ENCODE measurements at places on chromosomes 16 and 17.

DNA sequence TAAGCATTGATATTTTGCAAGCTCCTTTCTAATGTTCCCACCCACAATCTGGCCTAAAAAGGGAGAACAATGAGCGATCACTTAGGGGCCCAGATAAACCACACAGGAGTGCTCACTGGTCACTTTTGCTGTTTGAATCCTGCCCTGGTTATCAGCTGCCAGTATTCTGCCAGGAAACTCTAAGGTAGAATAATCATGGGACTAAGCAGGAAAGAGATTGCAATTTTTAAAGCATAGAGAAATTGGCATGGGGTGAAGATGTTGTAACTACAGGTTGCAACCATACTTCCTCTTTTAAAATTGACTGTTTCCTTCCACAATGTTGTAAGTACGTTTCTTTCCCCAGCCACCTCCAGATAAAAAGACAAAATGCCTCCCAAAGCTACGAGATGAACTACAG lies 251.2 kb upstream of the CDH11 start:
- DNase-seq = no peak

- DNase-seq = no peak
Measured at GRCh38 chr16:51931653-51932052, 615.3 kb downstream of the TOX3 start.

- no peak for DNase-seq
Measured at GRCh38 chr16:88936008-88936555, 40.9 kb downstream of the CBFA2T3 start.

DNA sequence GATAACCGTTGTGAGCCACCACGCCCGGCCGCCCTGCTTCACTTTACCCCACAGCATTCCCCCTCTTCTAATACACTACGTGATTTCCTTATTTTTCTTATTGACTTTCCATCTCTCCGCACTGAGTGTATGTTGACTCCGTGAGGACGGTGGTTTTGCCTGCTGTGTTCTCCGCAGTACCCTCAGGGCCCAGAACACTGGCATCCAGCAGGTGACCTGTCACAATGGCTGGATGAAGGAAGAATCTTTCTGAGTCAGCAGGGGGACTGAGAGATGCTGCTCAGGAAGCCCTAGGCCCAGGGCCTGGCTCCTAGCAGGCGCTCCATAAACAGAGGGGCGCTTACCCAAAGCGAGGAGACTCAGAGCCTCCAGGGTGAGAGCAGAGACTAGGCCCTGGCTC lies 79.5 kb downstream of the RTN4RL1 start:
- DNase-seq = no peak

- DNase-seq = no peak
Measured at GRCh38 chr17:37062021-37062420, 113.3 kb downstream of the AATF start.

DNA sequence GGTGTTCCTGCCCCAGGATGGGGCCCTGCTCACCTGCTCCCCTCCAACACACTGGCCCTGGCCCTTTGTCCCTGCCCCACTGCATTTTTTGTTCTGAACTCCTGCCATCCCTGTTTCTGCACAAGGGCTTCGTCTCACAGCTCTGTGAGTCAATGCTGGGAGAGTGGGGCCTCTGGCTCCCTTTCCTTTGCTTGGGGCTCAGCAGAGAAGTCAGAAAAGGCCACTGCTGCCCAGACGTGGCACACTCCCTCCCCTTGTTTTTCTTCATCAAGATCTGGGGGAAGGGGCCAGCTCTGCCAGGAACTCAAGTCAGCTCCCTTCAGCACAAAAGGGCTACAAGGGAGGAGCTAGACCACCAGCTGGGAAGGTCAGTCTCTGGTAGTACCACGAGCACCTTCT lies 8.9 kb downstream of the PROCA1 start:
- DNase-seq = no peak

- no peak for DNase-seq
Measured at GRCh38 chr17:8872036-8872704, 4.7 kb upstream of the PIK3R6 start.

- DNase-seq = no peak
Measured at GRCh38 chr16:87447323-87447722, 45.5 kb downstream of the ZCCHC14 start.

DNA sequence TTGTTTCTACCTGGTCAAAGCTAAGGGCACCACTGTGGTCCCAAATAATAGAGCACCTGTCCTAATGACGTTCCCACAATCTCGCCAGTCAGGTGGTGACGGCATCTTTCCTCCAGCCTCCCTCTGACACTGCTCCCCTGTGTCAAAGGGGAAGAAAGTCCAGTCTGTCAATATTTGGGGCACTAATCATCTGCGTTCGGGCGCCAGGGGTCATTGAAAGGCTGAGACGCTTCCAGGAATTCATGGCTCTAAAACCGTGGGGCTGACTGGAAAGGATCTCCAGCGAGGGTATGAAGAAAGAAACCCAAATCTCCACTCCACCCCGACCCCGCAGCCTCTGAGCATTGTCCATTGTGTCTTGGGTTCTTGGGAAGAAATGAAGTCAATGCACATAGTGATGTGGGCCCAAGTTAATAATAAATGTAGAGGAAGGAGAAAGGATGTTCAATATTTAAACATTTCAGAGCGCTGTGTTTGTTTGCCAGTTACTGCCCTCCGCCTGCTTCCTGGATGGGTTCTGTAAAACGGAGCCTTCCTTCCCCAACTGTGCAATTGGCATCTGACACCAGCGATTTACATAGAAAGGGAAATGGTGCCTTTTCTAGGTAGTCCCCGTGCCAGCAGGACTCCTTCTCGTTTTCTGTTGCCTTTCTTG lies 103.2 kb downstream of the SOCS1 start:
- no peak for DNase-seq

GRCh38 chr16:67801883-67802282 lies 4.5 kb downstream of the RANBP10 start:
- no peak for DNase-seq

All from BE2C (cell line).